ENCODE measurements at places on chromosomes 3 and 15.

DNA sequence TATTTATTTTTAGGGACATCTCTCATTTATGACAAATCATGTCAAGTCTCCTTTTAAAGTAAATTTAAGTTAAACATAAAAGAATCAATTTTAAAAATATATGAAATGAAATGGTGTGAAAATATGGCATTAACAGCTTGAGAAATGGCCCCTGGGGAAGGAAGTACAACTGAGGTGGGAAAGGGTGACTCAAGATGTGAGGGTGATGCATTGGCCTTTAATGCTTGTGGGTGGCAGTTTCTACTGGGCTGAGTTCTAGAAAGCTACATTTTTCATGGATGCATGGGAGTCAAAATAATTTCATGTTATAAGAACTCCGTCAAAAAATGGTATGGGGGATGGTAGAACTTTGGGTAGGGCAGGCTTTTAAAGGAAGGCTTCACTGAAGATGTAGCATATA lies 708.8 kb upstream of the CFAP20DC start:
- no peak for DNase-seq

GRCh38 chr15:31265871-31266711 lies 60.5 kb upstream of the KLF13 start:
- DNase-seq, result no peak

DNA sequence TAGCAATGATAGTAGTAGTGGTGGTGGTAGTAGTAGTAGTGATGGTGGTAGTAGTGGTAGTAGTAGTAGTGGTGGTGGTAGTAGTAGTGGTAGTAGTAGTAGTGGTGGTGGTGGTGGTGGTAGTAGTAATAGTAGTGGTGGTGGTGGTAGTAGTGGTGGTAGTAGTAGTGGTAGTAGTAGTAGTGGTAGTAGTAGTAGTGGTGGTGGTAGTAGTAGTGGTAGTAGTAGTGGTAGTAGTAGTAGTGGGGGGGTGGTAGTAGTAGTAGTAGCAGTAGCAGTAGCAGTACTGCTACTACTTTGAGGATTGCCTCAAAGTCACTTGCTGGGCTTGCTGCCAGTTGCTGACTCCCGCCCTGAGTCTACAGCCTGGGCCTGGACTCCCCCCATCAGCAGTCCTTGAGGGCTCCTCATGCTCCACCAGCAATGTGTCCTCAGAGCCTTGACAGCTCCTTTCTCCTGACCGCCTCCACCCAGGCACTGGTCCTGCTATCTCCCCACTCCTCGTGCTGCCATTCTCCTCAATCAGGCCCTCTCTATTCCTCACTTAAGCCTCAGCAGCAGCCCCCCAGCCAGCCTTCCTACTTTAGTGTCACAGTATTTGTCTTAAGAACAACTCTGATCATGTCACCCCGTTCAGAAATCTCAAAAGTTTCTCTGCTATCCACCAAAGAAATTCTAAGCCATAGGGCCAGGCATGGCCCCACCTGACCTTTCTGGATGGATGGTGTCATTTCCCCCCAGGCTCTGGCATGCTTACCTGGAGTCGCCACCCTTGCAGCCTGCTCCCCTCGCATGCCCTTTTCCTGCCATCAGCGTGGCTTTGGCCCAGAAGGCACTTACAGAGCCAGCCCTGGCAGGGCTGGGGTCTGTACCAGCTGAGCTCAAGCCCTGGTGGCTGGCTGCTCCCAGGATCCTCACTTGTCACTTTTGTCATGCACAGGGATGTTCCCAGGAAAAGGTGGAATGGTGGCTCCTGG lies 45.6 kb downstream of the DLEC1 start:
- peak; percentile 31 for DNase-seq

- peak; percentile 35 for DNase-seq
These were observed 26.0 kb downstream of the SORD start for GRCh38 chr15:45048794-45049631.

GRCh38 chr15:69272139-69272538 lies 26.6 kb upstream of the PAQR5 start:
- no peak for DNase-seq

GRCh38 chr15:86650094-86650493 lies 570.4 kb downstream of the AGBL1 start:
- DNase-seq, result peak; percentile 8

DNA sequence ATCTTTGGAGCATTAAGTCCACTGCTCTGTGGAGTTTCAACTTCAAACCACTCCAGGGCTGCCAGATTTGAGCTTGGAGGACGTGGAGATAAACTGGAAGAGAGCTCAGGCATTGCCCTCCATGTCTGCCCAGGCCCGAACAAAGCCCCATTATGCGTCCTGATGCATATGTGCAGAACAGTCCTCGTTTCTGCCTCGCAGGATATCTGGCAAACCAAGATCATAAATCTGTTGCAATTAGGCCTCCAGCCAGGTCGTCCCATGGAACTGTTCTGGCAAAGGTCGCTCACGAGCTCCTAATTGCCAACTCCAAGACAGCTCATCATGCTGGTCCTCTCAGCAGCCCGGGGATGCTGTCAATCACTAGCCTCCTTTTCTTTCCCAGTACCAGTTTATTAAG lies 91.2 kb downstream of the SEMA5B start:
- DNase-seq, result no peak

GRCh38 chr3:128226795-128227395 lies 73.6 kb downstream of the EEFSEC start:
- peak; percentile 33 for DNase-seq

DNA sequence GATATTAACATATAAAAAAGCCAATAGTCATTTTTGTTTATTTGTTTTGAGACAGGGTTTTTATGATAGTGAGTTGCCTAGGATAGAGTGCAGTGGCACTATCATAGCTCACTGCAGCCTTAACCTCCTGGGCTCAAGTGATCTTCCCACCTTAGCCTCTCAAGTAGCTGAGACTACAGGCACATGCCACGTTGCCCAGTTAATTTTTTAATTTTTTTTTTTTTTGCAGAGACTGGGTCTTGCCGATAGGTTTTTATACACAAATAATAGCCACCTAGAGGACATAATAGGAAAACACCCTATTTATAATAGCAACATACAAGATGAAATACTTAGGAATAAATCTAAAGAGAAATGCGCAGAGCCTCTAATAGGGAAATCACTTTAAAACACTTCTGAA lies 13.3 kb downstream of the EIF3J start:
- DNase-seq, result peak; percentile 57

DNA sequence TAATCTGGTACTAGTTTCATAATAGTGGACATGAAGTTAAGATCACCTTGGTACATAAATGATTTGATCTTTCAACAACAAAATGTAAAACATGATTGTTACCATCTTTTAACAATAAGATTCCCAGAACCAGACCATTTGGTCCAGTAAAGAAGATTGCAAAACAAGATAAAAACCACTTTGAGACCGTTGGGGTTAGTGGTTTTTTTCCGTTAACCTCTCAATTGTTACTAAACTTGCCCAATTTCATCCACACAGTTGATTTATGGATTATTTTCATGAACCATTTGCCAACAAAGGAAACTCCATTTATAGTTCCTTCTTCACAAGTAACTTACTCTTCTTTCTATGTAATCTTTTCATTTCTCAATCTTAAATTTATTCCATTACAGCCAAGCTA lies 53.8 kb downstream of the ATP8B4 start:
- no peak for DNase-seq

DNA sequence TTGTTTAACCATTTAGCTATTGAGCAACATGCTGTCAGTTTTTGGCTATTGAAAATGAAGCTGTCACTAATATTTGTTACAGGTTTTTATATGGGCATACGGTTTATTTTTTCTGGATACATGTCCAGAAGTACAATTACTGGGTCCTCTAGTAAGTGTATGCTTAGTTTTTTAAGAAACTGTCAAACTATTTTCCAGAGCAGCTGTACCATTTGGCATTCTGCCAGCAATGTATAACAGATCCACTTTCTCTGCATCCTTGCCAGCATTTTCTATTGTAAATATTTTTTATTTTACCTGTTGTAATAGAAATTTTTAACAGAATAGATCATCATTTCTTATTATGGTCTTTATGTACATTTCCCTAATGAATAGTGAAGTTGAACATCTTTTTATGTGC lies 658.8 kb downstream of the EDEM1 start:
- no peak for DNase-seq

GRCh38 chr3:174198199-174198598 lies 660.9 kb upstream of the NAALADL2 start:
- peak; percentile 37 for DNase-seq

DNA sequence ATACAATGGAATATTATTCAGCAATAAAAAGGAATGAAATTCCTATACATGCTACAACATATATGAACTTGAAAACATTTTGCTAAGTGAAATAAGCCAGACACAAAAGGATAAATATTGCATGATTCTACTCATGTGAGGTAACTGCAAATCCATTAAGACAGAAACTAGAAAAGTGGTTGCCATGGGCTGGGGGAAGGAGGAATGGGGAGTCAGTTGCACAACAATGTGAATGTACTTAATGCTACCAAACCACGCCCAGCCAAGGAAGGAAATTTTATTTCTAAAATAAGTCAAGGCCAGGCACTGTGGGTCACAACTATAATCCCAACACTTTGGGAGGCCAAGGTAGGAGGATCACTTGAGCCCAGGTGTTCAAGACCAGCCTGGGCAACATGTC lies 9.8 kb upstream of the GMPPB start:
- DNase-seq, result no peak

DNA sequence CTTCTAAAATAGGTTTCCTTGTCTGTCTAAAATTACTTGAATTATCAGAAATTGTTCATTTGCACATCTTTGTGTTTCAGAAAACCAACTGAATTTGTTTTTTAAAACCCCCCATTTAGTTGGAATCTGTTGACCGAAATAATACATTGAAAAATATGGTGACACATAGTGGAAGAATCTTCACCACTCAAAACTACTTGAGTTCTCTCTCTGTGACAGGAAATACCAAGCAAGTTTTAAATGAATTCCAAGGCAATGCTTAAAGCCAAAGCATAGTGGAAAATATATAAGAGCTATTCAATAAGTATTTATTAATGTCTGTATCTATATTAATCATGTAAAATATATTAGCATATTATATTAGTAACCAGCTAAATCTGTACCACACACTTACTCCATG lies 224.9 kb upstream of the COL8A1 start:
- peak; percentile 62 for DNase-seq

- DNase-seq, result peak; percentile 0
These were observed 334.2 kb upstream of the MDFIC2 start for GRCh38 chr3:70646635-70647034.

- DNase-seq, result no peak
These were observed 18.6 kb downstream of the TMEM266 start for GRCh38 chr15:76078285-76078877.

GRCh38 chr3:10508619-10509260 lies 3.4 kb upstream of the ATP2B2 start:
- no peak for DNase-seq

- DNase-seq, result peak; percentile 69
These were observed 99.2 kb upstream of the TRPM1 start for GRCh38 chr15:31200735-31201151.

DNA sequence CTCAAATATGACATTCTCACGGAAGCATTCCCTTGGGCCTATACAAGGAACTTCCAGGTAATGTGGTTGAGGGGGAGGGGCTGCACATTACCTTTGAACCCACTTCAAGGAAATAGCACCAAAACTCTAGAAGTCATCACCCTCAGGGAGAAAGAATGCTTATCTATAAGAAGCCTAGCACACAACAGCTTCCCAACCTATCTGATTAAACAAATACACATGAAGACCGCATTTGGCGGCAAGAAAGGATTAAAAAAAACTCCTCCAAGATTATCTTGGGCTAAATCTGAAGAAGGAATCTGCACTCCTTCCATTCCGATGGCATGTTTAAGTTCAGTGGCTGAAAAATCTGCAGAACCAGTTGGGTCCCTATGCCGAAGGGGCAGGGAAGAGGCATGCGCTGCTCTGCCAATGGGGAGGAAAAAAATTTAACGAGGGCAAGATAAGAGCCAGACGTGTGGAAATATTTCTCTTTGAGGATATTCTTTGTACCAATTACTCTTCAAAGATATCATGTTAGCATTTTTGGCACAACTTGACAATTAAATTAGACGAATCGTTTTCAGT lies 82.0 kb upstream of the WNT5A start:
- no peak for DNase-seq

DNA sequence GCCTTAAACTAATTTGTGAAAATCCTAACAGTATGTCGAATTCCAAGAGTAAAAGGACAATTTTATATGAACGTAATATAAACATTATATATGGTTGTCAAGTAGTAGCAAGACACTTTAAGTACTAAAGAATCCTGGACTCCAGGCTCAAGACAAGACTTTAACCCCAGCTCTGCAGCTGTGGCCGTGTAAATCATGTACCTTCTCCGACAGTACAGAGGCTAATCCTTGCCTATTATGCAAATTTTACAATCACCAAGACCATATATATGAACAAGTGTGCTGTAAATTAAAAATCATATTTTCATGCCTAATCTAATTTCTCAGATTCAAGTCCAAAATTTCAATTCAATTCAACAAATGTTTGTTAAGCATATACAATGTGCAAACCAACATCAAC lies 35.8 kb downstream of the RBM15B start:
- DNase-seq, result no peak

DNA sequence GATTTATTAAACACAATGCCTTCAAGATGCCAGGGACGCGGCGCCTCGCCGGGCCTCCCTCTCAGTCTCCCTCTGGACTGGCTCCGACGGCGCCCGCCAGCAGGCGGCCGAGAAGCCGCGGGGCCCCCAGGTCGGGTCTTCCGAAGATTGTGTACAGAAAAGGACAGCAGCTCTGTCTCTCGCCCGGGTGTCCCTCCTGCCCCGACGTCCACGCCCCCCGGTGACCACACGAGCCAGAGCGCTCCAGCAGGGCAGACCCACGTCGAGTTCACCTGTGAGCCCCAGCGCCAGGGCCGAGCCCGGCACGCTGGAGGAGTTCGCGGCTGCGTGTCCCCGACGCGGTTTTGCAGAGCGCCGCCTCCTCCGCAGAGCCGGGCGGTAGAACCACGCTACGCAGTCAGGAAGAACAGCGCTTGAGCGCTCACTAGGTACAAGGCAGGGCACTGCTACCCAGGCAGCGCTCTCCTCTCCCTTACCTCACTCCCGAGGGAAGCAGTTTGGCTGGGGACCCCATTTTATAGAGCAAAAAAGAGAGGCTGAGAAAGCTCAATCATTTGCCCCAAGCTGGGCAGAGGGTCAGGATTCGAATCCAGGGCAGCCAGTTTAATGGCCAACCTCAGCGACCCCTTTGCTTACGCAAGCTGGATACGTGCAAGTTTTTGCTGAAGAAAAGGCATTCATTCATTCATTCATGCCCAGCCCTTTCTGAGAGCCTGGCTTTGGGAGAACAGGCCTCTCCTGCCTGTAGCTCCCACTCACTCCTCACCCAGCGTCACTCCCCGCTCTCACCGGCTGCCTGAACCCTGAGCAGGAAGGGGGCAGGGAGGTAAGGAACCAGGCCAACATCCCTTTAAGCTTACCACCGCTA lies 3.0 kb upstream of the TLE3 start:
- DNase-seq, result no peak
